Activated naive CD8-positive, alpha-beta T cell treated with anti-CD3 and anti-CD28 coated beads for 36 hours (primary cell): ENCODE measurements at places on chromosomes 16 and 17. TPM values are rescaled to one million over a fixed set of nuclear protein-coding genes. Genes with fewer than 3 reads are reported as not detected.

Gene CORO1A
- 977 TPM for total RNA-seq

Gene HOXB4
- 1.9 TPM for total RNA-seq

Gene KRT31
- not detected for total RNA-seq

Gene CRYM
- total RNA-seq = not detected

Gene TPPP3
- not detected for total RNA-seq

Gene VAT1L
- not detected for total RNA-seq

Gene C17orf113
- 0.40 TPM for total RNA-seq

Gene VASN
- 0.08 TPM for total RNA-seq

Gene RNF222
- 0.14 TPM for total RNA-seq

Gene PAM16
- 73.0 TPM for total RNA-seq

Gene NPB
- total RNA-seq = 0.47 TPM

DNA sequence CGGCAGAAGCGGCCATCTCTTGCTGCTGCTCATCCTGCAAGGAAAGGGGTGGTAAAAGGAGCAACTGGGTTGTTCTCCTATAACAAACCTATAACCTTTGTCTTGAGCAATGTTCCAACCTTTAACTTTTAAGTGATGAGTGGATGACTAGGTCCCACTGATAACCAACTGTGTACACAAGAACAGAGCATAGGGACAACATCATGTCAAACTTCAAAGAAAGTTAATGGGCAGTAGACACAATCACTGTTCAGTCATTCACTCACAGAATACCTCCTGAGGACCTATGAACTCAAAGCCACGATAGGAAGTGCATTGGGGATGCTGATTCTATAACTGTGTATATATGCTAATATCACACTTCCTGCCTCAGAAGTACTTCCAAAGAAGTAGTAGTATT lies 21.6 kb downstream of the CFAP97D1 start:
- DNase-seq = no peak

GRCh38 chr16:54597222-54597621 lies 310.6 kb upstream of the IRX3 start:
- DNase-seq = no peak

- DNase-seq = no peak
These were observed 18.8 kb upstream of the CLEC19A start for GRCh38 chr16:19266774-19267173.

- DNase-seq = no peak
These were observed 514.9 kb upstream of the GOT2 start for GRCh38 chr16:59249011-59249410.

DNA sequence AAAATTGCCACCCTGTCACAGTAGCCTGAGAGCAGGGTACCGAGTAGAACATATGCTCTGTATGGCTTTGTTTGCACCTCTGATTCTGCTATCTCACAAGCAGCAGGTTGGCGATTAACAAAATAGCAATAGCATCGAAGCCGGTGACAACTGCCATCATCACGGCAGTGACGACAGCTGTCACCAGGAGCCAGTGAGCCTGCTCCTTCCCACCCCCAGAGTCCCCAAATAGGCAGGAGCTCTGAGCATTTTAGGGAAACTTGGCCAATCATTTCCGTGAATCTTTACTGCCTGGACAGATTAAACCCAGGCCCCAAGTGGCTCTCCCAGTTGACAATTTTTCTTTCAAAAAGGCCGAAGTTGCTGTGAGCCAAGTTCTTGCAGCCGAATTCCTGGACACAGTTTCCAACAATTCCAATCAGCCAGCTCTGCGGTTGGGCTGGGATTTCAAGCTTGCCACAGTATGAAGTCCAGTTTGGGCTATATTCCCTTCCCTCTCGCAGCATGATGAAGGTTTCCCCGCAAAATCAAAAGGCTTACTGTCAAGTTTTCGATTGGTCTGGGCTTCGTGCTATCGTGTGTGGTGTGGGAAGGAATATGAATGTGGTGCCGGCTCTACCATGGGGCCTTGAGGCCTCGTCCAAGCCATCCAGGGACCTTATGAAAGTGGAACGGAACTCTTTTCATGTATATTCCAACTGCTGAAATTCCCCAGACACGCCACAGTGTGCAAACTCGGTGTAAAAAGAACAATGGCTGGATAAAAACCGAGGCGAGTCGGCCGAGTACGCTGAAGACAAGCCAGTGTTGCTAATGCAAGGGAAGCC lies 186.6 kb downstream of the C16orf78 start:
- no peak for DNase-seq

GRCh38 chr17:31806921-31807320 lies 52.1 kb downstream of the COPRS start:
- no peak for DNase-seq

GRCh38 chr17:80479246-80479566 lies 2.8 kb upstream of the NPTX1 start:
- DNase-seq = no peak

DNA sequence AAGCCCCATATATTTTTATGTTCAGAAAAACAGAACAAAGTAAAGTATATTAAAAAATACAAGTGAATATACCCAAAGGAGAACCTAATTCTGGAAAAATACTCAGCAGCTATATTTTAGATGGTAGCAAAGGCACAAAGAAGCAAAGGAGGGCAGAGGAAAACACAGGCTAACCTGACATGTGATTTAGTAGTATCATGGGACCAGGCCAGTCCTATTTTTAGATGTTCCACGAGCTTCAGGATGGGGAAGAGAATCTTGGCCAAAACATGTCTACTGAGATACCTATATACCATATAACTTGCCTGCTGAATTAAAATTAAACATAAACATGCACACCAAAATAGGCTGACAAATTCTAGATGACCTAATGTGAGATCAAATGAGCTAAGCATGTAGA lies 32.9 kb downstream of the SMYD4 start:
- DNase-seq = no peak

GRCh38 chr16:2610781-2611498 lies 71.4 kb upstream of the KCTD5 start:
- DNase-seq = no peak

DNA sequence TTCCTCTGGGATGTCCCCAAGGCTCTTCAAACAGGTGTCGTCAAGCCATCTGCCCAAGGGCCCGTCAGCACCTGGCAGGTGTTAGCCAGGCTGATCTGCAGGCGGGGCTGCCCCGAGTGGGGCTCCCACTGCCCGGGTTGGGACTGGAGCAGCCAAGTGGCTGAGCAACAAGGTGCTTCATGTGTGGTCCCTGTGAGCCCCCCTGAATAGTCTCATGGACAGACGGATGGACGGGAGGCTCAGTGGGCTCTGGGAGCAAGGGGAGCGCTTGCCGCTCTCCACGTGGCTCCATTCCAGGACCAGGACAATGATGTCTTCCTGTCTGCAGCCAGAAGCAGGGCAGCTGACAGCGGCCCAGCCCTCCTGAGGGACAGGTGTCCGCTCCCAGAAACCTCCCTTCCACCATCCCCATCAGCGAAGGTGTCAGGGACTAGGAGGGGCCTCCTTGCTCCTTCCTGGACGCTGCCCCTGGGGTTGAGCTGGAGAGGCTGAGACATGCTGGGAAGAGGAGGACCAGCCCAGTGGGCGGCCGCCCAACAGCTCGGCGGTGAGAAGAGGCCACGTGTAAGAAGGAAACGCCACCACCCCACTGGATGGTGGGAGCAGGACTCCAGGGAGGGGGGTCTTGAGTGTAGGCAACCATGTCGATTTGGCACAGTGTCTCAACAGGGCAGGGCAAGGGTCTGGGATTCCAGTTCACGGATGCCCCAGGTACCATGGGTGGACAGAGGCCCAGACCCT lies 9.6 kb downstream of the SNAI3 start:
- no peak for DNase-seq

- DNase-seq = no peak
These were observed 21.2 kb downstream of the RNF43 start for GRCh38 chr17:58396173-58396572.

DNA sequence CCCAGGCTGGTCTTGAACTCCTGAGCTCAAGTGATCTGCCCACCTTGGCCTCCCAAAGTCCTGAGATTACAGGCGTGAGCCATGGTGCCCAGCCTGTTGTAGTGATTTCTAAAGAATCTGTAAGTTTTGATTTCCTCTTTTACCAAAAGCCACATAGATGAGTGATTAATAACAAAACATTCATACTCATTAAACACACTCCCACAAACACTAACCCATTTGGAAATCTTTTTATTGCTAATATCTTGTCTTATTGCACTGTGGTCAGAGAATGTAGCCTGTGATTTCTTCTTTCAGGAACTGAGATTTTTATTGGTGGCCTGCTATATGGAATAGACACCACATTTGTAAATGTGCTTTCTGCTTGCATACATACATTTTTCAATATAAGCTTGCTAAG lies 31.6 kb downstream of the MYH10 start:
- no peak for DNase-seq

DNA sequence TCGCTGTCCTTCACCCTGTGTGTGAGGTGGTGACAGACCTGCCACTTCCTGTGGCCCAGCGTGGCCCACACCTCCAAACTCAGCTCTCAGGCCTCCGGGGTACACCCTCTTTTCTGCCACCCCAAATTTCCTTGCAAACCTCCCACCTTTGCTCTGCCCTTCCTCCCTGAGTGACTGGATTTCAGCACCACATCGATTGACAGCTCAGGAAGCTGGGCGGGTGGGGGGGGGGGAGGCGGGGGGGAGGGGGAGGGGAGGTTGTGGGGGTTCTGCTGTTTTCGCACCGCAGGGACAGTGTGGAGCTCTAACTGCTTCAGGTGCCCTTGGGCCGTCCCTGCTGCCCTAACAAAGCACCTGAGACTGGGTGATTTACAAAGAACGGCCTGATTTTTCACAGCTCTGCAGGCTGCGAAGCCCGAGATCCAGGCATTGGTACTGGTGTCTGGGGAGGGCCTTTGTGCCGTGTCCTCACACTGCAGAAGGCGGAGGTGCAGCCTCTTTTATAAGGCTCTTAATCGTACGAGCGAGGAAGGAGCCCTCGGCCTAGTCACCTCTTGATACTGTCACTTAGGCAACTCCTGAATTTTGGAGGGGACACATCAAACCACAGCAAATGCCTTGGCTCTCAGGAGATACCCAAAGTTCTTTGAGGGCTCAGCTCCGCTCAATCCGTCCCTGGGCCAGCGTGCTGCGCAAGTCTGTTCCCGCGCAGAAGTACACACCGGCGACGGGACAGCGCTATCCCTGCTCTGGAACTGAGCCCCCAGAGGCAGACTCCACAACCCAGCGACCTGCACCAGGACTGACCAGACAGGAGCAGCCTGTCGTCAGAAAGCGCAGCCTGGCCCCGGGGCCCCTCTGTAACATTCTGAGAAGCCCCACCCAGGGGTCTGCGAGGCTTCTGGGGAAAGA lies 3.6 kb downstream of the NDUFAF8 start:
- no peak for DNase-seq

GRCh38 chr17:46020023-46020761 lies 21.1 kb downstream of the STH start:
- DNase-seq = peak; percentile 20

DNA sequence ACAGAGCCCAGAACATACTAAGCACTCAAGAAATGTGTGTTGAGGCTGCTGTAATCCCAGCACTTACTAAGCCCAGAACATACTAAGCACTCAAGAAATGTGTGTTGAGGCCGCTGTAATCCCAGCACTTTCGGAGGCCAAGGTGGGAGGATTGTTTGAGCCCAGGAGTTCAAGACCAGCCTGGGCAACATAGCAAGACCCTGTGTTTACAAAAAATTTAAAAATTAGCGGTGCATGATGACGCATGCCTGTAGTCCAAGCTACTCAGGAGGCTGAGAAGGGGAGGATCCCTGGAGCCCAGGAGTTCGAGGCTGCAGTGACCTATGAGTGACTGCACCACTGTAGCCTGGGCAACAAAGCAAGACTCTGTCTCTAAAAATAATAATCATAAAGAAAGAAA lies 6.7 kb upstream of the ZDHHC1 start:
- no peak for DNase-seq

- DNase-seq = no peak
These were observed 54.6 kb downstream of the PRKCA start for GRCh38 chr17:66357037-66357436.

- DNase-seq = peak; percentile 61
These were observed 740 bp upstream of the ATP6V0D1 start for GRCh38 chr16:67481561-67482232.
